Stimulated activated CD8-positive, alpha-beta memory T cell treated with anti-CD3 and anti-CD28 coated beads, Interleukin-7, amount 100 ng/mL, for 48 hours (primary cell): ENCODE measurements at places on chromosomes 5 and 9.

- no peak for DNase-seq
These were observed 16.6 kb downstream of the NIM1K start for GRCh38 chr5:43208658-43209057.

DNA sequence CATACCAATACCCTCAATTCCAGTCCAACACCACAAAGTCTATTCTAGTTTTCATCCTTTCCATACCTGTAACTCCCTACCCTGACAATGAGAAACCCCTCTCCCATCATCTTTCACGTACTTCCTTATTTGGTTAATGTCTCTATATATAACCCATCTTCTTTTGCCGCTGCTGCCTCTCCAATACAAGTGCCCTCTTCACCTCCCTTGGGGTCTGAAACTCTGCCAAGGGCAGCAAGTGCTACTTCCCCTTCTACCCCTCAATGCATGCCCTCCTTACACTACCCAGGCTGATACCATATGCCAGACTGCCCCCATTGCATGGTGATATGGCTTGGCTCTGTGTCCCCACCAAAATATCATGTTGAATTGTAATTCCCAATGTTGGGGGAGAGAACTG is 24.4 kb upstream of the SMIM15 start:
- no peak for DNase-seq

DNA sequence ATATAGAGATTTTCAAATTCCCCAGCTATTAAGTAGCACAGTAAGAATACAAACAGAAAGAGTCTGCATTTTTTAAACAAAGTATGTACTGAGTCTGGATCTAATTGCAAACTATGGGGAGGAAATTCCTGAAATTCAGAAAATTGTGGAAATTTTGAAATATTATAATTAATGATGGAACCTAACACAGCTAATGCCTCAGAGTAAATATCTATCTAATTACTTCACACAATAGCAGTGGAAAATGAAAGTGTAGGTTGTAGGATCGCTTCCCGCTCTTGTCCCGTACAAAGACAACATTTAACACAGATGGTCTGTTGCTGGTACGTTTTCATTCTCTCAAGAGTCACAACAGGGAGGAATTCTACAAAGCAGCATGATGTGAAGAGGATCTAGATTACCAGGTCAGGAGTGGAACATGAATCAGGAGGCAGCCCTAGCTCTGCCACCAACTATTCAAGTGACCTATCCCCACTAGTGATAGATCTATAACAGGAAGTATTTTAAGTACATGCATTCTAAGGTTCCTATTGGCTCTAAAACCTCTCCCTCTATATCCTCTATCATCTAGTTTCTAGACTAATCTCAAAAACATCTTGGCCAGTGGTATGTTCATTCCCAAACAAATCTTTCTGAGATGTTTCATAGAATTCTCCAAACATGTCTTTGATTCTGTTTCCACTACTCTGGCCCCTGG is 58.9 kb upstream of the GRAMD2B start:
- DNase-seq: no peak

DNA sequence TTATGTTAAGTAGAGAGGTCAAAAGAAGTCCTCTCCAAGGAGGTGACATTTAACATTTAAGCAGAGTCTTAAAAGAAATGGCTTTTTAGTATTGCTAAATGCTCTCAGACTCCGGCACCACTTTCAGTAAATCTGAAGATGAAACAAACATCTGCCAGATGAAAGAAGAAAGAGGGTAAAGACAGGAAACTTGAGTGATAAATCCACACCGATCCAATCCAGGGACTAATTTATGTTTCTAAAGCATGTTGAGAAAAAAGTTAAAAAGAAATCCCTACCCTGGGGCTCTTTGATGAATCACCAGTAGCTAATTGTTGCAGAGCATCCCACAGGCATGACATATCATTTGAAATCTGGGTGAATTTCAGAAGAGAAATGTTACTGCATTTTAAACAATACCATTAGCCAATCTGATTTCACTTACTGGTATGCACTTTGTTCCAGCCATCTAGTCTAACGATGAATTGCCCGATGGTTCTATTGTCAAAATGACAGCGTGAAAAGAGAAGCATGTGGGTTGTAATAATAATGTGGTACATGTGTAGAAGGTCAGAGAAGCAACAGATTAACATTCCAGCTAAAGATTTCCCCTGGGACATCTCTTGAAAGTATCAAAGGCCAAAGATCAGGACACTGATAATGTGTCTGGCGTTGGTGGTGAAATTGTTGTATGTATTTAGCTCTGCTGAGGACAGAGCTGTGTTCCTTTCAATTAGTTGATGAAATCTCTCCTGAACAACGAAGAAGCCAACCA is 485.7 kb downstream of the CSNK1G3 start:
- DNase-seq: no peak

DNA sequence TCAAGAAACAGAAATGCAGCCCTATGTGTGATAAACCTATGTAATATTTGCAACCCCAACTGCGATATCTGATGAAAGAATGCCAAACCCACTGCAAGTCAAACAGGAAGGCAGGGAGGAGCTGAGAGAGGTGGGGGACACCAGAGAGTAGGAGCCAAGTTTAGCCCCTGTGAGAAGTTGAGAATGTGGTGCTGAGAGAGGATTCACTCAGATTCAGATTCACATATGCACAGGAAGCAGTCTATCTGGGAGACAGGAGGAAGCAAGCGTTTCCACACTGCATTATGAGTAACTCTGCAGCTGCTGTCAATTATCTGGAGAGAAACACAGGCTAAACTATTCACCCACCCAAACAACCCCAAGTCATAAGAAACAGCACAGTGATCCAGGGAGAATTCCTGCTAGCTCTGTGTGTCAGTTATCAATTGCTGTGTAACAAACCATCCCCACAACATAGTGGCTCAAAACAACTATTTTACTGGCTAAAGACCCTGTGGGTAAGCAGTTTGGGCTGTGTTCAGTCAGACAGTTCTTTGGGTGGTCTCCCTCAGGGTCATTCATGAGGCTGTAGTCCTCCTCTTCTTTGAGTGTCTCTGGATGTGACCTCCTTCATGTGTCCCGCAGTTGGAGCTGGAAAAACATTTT is 161.9 kb upstream of the RAI14 start:
- no peak for DNase-seq

DNA sequence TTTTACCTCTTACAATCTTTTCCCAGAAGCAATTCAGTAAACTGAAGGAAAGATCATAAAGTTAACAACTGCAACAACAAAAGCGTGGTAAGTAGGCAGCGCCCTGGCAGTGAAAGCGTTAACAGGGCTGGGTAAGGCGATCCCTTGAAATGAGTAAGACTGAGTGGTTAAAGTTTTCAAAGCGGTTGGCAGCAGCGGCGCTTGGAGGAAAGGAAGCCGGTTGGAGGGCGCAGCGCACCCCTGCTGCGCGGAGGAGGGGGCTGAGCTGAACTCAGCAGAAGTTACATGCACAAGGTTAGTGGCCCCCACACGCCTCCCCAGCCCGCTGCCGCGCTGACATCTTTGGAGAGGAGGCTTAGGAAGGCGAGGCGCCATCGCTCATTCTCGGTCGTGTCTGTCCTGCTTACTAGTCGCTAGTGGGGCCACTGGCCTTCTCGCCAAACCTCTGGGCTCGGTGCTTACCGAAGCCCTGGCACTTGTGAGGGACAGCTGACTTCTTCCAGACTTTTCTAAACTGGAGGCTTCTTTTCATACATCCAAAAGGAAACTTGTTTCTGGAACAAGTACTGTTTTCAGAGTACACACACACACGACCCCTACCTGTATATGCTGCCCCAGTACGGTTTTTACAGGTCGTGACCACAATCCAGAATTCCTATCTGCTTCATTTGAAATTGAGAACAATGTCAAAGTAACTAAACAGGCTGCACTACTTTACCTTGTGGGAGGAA is at the start of gene SH3RF2:
TSS of gene SH3RF2 (plus strand) at position 178 of the 731 bp plus-strand sequence. CDS start 1,351 bp downstream, outside the sequence.
- DNase-seq: peak; percentile 34

- no peak for DNase-seq
These were observed 145.4 kb downstream of the DENND1A start for GRCh38 chr9:123784518-123784917.

GRCh38 chr5:78387468-78388153 is 27.2 kb downstream of the SCAMP1 start:
- no peak for DNase-seq

GRCh38 chr9:78028926-78029325 is 2.7 kb downstream of the GNAQ start:
- no peak for DNase-seq

DNA sequence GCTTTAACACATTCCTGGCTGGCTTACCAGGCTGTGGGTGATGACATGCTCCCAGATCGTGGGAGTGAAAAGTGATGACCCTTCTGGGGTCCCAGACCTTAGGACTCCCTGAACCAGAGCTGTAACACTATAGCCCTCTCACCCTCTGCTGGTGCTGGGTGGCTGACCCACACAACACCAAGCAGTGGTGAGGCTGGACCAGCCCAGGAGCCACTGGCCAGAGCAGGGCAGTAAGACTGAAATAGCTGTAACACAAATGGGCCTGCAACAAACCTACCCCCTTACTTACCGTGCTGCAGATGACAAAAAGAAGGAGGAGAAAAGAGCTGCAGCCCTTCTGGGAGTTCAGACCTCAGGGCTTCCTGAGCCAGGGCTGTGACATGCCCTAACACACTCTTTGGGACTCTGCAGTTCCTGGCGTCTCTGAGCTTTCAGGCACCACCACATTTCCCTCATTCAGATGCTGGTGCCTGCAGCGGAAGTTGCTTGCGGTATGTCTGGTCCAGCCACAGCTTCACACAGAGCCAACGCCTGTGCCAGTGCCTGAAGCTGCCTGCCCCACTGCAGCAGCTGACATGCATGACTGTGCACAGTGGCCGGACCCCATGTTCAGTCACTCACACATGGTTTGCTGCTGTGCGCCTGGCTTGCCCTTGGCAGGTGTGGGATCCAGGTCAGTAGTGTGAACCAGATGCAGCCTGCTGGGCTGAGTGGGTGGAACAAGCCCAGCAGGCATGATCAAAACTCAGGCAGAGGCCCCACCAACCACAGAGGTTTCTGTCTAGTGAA is 1247.4 kb downstream of the EFNA5 start:
- DNase-seq: no peak

- no peak for DNase-seq
These were observed 915 bp downstream of the HSDL2 start for GRCh38 chr9:112380825-112381221.

DNA sequence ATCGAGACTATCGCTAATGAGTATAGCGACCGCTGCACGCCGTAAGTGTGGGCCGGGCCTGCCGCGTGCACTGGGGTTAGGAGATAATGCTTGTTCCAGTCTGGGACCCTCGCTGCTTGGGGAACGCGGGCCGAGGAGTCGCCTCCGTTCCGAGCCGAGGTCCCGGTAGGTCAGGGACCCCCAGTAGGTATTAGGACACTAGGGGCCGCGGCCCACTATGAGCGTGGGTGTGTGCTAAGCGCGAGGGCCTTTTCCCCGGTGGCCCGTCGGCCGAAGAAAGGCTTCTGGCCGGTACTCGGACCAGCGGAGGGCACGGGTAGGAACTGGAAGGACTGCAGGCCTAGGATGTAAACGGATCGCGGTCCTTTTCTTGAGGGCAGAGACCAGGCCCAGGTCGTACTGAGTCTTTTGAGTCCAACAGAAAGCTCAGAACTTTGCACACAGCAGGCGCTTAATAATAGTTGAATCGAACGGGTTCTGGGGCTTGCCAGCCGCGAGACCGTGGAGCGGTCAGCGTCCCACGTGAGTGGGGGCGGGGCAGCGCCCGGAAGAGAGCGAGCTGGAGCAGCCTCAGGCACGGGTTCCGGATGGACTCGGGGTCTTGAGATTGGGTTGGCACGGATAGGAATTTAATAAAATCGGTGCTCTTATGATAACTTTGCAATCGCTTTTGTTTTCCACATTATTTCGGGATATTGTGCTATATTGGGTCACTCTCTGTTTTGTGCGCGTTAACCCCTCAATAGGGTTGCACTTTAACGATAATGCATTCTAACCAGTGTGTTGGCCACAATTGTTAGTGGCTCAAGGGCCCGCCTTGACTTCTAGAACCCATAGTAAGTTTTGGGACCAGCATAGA is 733 bp downstream of the HSPA4 start:
- DNase-seq: peak; percentile 34

DNA sequence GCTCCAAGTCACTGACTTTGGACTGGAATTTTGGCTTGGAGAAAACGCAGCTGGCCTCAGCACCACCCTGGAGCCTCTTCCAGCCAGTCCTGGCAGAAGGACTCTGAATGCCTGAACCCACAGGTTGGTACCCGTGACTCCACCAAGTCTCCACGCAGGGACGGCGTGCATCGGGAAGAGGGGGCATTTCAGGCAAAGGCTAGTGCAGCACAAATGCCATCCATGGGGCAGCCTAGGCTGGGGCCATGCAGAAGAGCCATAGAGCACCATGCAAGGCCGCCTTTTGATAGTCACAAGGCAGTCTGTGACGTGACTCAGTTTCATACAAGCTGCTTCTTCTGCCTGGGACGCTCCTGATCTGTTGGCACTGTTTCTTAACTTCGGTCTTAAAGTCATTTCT is 28.0 kb downstream of the GDNF start:
- no peak for DNase-seq

GRCh38 chr9:87324613-87325194 is 173.0 kb upstream of the DAPK1 start:
- DNase-seq: no peak

DNA sequence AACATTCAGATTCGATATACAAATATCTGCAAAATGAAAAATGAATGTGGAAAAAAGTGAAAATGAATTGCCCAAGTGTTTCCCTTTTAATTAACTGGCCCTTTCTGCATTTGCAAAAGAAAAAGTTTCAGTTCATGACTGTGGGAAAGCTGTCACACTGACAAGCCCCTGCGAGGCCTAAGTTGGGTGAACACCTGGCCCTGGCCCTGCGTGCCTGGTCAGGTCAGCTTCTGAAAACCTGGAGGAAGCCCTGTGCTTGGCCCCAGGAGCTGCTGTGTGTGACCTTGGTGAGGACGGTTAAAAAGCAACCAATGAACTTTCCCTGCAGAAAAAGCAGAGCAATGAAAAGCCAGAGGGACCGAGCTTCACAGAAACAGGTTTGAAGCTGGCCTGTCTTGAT is 41.0 kb upstream of the SHC3 start:
- DNase-seq: no peak

DNA sequence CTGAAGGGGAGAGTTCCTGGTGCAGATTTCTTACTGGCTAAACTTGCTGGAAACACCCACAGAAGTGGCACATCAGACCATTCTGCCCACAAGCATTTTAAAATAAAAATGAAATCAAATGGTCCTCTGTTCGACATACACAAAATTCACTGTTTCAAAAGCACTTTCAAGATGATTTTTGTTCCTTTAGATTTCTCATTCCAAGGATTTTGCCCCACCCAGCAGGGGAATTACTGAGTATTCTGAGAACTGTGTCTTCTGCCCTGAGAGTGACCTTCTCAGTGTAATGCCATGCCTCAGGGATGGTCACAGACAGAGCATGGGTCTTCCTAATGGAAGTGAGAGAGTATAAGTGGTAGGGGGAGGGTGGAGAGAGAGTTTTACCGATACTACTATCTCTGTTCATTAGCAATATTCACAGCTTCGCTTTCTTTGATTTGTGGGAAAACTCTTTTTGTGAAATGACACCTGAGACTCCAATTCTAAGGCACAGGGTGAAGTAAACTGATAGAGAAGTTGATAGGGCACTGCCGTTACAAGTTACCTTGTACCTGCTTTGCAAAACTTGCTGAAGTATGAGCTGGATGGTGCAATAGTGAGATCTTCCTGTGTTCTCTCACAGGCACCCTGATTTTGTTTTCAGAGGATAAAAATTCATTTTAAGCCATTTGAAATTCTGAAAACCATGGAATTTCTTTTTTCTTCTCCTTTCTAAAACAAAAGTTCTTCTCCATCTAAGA is 95.8 kb upstream of the CD180 start:
- no peak for DNase-seq
